NCI-H2107 (cell line): ENCODE measurements at places on chromosomes 6 and 20.
A peak's percentile ranks its signal among the peaks of the same experiment; 100 is the strongest.

DNA sequence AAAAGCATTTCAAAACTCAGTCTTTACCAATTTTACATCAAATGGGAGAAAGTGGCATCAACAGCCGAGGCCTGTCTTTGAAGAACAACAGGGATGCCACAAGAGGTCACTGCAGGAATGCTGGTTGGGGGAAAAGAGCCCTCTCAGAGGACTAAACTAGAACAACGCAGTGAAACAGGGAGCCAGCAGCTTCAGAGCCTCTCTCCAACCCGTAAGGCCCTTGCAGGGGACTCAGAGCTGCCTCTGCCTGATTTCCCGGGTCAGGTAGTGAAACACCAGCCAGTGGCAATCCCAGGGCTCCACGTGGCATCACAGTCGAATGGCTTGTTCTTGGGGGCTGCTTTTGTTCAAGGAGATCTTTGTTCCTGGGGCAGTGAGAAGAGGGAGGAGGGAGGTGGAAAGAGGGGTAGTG lies 55.0 kb upstream of the KCNK16 start:
- DNase-seq, result no peak

DNA sequence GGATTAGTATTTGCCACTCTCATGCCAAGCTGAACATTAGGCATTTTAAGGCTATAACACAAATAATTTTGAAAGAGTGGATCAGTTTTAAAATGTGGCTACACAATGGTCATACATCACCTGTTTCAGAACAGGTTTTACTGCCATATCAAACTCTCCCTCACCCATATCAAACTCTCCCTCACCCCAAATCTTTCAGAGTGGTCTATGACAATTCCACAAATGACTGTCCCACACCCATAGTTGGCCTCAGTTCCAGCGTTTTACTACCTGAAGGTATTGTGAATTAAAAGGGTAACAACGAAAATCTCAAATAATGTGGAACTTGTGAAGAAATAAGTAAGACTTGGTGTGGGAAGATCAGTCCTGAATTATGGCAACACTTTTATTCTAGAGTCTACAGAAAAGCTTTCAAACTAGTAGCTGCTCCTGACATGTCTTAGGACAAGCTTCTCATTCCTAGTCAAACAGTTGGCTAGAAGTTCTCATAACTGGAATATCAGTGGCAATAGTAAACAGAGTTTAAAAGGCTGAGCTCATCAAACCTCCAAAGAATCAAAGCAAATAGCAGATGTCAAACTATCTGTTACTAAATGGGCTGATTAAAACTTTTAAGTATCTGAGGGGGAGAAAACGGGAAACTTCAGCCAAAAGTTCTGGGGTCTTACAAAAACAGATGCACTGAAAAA lies 52.4 kb downstream of the MAP3K7 start:
- no peak for DNase-seq

DNA sequence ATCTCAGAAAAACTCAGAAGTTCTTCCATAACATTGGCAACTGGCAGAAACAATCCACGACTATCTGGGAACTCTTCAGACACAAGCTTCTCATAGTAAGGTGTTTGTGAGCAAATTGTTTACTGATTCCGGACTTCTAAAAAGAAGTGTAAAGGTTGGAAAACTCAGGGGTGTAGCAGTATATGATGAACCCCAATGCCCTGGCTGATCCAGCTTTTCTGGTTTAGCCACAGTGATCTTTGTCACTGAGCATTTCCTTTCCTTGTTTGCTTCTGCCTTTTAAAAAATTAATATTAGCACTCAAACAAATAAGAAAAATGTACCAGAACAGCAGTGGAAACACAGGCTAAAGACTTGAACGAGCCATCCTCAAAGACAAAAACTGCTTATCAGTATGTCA lies 4.9 kb downstream of the RGS17 start:
- no peak for DNase-seq

- no peak for DNase-seq
Observed at GRCh38 chr6:168045706-168046620, 33.0 kb downstream of the FRMD1 start.

- DNase-seq, result no peak
Observed at GRCh38 chr6:121826156-121826810, 390.8 kb downstream of the GJA1 start.

DNA sequence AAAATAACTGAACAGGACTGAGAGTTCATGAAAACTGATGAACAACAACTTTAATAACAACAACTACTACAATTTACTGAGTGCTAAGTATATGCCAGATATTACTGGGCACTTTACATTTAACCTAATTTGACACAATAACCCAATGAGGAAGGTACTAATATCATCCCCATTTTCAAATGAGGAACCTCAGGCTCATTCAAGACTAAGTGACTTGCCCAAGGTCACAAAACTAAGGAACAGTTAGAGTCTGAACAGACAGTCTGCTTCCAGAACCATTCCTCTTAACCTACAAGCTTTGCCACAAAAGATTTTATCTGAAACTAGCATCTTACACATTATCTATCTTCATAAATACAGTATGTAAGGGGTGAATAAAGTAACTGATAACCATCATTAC lies 10.6 kb upstream of the NDRG3 start:
- DNase-seq, result no peak

DNA sequence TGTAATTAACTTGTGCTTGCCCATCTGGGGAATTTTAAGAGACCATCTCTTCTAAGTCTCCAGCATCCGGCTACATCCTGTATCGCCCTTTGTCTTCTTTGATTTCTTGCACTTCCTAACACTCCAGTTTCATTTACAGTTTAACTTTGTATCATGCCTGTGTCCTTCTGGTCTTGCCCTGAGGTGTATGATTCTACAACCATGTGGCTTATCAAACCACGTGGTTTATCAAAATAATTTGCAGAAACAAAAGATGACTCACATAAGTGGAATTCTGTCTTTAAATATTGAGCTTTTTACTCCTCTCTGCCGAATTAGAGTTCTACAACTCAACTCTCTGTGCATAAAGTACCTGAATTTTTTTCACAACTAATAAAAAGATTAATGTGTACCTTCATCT lies 580.7 kb downstream of the KIF16B start:
- no peak for DNase-seq

DNA sequence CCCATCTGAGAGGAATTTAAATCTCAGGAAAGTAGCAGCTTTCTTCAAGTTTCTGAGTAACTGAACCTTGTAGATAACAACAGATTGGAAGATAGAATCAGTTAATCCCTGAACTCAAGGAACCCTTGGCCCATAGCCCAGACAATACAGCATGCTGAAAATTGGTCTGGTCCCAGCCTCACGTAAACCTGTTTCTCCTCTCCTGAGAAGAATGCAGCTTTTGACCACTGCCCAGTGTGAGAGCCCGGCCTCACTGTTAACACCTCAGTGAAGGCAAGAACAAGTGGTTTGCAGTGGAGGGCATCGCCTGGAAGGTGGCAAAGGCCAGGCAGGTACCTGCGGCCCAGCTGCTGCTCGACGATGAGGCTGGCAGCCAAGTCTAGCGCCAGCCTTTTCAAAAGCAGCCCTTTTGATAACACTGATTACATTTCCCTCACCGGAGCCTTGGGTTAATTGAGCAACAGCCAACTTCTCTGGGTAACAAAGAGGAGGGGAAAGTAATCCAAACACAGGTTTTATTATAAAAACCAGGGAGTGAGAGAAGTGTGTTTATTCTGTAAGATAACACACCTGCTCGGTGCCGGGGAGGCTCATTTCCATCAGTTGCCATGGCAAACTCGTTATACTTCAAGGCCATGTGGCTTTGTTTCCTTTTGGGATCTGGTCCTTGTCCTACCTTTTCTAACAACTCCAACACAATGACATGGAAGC lies 54.0 kb downstream of the TRAF3IP2 start:
- DNase-seq, result peak; percentile 84

GRCh38 chr6:127225497-127225896 lies 41.2 kb upstream of the RNF146 start:
- DNase-seq, result no peak

- no peak for DNase-seq
Observed at GRCh38 chr20:18663932-18664331, 76.1 kb downstream of the DTD1 start.

DNA sequence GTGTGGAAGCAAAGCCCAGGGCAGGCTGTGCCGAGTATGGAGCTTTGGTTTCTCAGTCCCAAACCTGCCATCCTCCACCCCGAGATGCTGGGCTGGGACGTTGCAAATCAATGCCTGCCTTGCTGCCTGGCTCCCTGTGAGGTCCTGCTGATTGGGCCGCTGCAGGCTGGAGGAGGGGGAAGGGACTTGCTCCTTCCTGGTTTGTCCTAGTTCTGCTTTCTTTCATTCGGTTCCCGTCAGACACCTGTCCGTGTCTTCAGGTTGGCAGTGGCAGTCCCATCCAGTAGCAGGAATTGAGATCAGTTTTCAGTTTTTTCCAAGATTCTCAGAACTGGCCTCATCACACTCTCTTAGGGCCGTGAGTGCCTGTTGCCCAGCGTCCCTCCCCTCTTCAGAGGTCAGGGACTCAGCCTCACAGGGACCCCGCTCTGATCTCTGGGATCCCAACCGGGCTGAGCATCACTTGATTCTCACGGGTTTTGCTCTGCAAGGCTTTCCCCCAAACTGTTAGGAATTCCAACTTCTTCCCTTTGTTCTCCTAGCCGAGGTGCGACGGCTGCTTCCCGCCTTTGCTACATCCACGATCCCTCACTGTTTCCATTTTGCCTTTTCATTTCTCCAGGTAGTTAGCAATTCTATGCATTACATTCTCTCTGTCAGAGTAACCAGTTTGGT lies 24.2 kb upstream of the TAGAP start:
- DNase-seq, result no peak

- DNase-seq, result no peak
Observed at GRCh38 chr20:25254986-25255680, 7.2 kb downstream of the PYGB start.

GRCh38 chr6:149233056-149233715 lies 84.3 kb upstream of the TAB2 start:
- DNase-seq, result no peak

DNA sequence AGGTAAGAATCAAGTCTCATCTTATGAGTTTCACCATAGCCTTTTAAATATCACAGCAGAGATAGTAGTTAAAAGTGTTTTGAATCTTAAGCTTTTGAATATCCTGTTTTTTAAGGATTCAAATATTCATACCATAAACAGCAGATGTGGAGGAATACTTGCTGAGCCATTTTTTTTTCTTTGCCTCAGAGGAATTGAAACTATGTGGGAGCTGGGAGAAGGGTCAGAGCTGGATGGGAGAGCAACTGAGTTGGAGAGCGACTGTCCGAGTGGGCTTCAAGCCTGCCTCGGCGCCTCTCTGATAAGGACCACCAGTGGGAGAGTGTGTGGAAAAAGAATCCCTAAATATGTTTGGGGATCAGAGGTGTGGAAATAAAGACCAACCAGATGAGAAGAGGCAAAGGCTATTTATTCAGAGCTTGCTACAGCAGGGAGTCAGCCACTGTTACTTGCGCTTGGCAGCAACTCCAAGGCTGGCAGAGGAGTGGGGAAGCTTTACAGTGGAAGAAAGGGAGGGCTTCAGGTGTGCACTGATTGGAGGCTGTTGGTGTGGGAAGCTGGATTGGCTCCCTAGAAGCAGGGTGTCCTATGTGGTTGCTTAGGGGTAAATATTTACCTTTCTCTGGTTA lies 34.3 kb upstream of the MCUR1 start:
- DNase-seq, result no peak

DNA sequence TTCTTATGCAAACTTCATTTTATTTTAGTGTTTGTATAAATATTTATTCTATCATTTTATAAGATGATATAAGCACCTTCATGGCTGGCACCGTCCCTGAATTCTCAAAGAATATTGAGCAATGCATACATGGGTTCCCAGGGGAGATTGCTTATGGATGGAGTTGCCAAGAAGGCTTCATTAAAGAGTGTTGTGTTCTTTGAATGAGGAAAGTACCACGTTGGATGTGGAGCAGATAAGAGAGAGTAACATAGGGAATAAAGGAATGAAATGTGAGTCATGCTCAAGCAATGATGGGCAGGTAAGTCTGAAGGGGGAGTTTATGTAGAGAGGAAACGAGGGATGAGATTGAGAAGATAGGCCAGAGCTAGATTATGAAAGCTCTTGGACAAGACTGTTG lies 10.3 kb downstream of the DSE start:
- DNase-seq, result no peak

DNA sequence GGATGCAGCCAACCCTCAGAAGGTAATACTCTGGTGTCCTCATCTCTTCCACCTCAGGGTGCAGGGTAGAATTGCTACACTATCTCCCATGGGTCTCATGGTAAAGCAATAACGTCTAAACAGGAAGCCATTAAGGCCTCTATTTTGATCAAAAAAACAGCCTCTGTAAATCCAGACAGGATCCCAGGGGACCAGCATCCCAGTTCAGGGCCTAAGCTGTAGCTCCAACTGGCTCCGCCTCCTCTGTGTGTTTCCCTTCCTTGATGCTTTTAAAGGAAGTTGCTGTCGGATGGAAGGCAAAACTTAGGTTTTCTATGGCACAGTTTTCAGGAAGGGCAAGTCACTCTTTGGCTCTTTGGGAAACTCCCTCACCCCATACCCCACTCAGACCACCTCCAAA lies 222.0 kb downstream of the MAFB start:
- no peak for DNase-seq

GRCh38 chr6:134849920-134850447 lies 99.9 kb downstream of the ALDH8A1 start:
- no peak for DNase-seq

GRCh38 chr6:159729598-159730331 lies 2.5 kb downstream of the WTAP start:
- no peak for DNase-seq

GRCh38 chr20:15759594-15759993 lies 813.7 kb downstream of the KIF16B start:
- DNase-seq, result no peak

DNA sequence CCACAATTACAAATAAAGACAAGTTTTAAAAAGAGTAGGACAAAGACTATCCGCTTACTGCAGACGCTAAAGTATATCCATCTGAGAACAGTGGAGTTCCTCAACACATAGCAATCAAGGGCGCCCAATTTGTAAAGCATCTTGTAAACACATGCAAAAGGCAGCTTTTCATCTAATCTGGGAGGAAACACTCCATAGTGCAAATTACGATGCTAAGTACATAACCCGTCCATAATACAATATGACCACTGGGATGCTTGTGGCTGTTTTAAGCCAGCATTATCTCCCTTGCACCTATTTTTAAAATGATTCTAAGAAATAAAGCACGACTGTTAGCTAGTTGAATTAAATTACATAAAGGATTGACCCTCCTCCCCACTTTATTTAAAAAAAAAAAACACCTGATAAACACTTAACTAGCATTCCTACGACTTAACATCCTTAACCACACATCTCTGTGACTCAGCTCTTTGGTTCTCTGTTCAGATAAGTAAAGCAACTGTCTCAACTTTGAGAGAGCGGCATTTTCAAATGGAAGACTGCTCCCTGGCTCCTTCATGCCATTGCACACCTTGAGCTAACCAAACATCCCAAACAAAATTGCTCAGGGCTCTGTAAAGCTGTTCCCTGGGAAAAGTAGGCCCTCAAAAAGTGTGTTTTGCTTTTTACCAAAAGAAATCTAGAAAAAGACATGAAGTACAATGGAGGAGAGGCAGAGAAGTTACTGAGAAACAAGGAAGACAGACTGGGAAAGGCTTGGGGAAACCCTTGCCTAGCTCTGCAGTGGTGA lies 14.2 kb downstream of the SLC22A23 start:
- no peak for DNase-seq

- DNase-seq, result no peak
Observed at GRCh38 chr6:33886673-33887144, 82.9 kb upstream of the MLN start.
